ENCODE measurements at places on chromosomes 7 and 10.

DNA sequence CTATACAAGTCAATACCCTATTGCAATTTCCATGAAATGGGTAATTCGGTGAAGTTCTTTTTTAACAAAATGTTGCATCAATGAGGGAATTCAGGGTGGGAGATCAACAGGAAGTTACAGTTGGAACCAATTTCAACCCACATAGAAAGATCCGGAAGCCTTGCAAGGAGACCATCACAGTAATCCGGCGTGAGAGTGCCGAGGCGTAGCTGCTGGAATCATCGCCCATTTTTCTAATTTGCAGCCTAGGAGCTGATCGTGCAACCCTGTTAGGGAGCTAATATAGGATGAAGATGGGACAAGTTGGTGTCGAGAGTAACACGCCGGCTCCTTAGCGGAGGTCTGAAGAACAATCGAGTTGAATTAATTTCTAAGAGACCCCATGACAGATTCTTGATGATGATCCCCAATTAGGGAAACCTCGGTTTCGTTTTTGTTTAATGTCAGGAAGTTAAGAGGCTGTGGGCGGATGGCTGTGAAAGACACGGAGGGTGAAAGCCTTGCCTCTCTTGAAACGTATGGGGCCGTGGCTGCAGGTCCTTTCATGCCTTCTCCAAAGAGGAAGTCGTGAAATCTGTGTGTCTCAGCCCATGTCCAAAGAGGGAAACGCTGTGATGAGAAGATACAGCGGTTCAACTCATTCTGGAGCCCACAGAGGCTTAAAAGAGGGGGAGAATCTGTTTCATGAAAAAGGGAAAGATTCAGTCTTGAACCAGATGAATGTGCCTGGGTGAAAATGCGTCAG lies 51.2 kb upstream of the CARD11 start:
- no peak for DNase-seq

GRCh38 chr7:28054531-28055160 lies 125.9 kb downstream of the JAZF1 start:
- DNase-seq = no peak

- DNase-seq = peak; percentile 92
These were observed 21.7 kb downstream of the HIBADH start for GRCh38 chr7:27640884-27641574.

- no peak for DNase-seq
These were observed 16.5 kb downstream of the SPAM1 start for GRCh38 chr7:123941391-123942180.

DNA sequence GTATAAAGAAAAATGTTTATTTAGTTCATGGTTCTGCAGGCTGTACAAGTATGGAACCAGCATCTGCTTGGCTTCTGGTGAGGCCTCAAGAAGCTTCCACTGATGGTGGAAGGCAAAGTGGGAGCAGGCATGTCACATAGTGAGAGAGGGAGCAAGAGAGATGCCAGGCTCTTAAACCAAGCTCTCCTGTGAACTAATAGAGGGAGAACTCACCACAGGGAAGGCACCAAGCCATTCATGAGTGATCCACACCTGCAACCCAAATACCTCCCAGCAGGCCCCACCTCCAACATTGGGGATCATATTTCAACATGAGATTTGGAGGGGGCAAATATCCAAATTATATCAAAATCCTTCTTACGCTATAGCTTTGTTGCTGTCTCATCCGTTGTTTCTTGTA lies 113.1 kb downstream of the CPED1 start:
- no peak for DNase-seq

- no peak for DNase-seq
These were observed 113.0 kb upstream of the ANLN start for GRCh38 chr7:36276428-36277248.

GRCh38 chr7:2478399-2478785 lies 2.2 kb upstream of the GRIFIN start:
- no peak for DNase-seq

GRCh38 chr7:105773030-105773460 lies 103.4 kb downstream of the ATXN7L1 start:
- no peak for DNase-seq

DNA sequence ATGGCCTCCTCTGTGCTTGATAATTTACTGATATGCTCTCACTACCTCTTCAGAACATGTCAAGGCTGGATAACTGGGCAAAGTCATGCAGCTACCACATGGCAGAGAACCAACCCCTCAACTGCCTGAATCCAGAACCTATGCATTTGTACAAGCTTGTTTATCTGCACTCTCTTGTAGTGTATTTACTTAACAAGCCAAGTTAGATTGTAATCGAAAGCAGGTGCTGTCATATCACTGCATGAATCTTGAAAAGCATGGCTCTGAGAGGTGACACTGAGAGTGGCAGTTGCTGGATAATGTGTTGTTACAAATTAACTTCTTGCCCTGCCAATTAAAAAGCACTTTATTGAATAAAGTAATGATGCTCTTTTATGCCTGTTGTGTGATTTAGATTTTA lies 588.6 kb downstream of the NRG3 start:
- no peak for DNase-seq

DNA sequence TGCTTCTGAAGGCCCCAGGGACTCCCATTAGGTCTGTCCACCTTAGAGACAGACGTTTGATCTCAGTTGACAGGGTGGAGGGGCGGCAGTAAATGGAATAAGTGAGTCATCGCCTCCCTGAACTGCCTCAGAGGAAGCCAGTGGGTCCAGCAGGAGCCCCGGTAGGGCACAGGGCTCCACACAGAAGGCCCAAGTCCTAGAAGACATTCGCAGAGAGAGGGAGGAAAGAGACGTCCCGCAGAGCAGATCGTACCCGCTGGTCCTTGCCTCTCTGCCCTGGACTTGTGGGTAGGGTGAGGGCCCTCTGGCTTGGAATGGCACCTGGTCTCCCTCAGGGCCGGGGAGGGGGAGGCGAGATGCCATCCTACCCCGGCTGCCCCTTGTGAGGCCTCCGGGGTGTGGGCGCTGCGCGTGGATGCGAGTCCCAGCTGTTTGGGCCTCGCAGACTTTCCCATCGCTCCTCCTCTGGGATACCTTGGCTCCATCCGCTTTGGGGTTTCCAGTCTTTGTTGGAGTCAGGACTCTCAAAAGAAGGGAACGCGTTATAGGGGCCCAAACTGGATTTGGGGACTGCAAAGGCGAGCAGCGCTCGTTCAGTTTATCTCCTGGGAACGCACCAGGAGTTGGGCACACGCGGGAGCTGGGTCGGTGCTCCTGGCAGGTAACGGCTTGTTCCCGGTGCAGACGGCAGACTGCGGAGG lies 5.1 kb downstream of the TLX1 start:
- no peak for DNase-seq

GRCh38 chr7:77982926-77983550 lies 184.5 kb downstream of the PHTF2 start:
- peak; percentile 26 for DNase-seq

GRCh38 chr10:28681291-28681763 lies 4.0 kb downstream of the BAMBI start:
- DNase-seq = peak; percentile 11

DNA sequence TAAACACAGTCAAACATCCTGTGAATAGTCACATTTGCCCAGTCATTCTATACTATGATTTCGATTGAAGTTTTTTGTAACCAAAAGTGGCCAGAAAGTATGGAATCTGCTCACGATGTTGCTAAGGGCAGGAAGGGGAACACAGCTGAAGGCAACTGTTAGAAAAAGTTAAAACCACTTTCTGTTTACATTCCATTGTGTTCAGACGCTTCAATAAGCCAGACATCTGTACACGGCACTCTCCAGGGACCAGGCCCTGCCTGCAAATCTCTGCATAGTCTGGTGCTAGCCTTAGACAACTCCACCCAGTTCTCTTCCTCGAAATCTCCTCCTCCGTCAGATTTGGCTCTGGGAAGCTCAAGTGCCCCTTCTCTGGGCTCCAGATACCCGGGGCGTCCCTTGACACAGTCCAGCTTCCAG lies 17.1 kb upstream of the TMEM120A start:
- DNase-seq = peak; percentile 24

- DNase-seq = no peak
These were observed 183.9 kb downstream of the AVL9 start for GRCh38 chr7:32679192-32679591.

- DNase-seq = no peak
These were observed 97.0 kb downstream of the CTBP2 start for GRCh38 chr10:125063256-125063925.

- DNase-seq = no peak
These were observed 230.5 kb upstream of the ZNF32 start for GRCh38 chr10:43879162-43879561.

- DNase-seq = no peak
These were observed 101.5 kb downstream of the FOXL3 start for GRCh38 chr7:391411-391951.

DNA sequence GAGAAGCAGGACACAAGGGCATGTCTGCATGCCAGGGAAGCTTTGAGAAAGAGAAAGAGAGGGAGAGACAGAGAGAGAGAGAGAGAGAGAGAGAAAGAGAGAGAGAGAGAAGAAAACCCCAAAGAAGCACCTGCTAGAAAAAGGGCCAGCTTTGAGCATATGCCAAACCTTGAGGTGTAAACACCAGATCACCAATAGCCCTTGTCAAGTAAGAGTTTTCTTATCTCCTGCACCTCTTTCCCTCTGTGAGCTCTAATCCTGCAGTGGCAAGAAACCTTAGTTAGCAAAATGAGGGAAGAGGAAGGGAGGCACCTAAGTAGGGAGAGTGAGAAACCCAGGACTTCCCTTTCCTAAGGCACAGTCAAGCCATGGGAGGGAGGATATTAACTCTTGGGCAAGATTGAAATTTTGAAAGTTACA lies 11.3 kb upstream of the TRDMT1 start:
- no peak for DNase-seq

- DNase-seq = peak; percentile 4
These were observed 113.5 kb downstream of the SORBS1 start for GRCh38 chr10:95447685-95448084.

DNA sequence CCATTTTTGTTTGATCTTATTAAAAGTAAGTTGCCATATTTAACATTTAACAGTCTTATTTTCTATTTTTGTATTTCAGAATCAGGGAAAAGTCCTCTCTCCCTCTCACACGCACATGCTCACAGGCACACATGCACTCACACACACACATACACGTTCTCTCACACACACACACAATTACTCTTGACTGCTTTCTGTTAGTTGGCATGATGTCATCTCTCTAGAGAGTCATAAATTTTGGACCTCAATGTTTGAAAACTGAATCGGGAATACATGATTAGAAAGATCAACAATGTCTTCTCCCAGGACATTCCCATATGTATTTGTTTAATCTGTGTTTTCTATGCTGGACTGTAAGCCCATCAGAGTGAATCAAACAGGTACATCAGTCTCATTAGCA lies 165.7 kb upstream of the AHR start:
- no peak for DNase-seq

GRCh38 chr10:30719832-30720231 lies 90.3 kb upstream of the LYZL2 start:
- no peak for DNase-seq

- DNase-seq = no peak
These were observed 30.8 kb upstream of the PSAP start for GRCh38 chr10:71881647-71882355.

GRCh38 chr7:90825779-90826178 lies 229.7 kb downstream of the CDK14 start:
- peak; percentile 75 for DNase-seq

GRCh38 chr7:50731703-50732582 lies 50.8 kb downstream of the GRB10 start:
- DNase-seq = no peak

DNA sequence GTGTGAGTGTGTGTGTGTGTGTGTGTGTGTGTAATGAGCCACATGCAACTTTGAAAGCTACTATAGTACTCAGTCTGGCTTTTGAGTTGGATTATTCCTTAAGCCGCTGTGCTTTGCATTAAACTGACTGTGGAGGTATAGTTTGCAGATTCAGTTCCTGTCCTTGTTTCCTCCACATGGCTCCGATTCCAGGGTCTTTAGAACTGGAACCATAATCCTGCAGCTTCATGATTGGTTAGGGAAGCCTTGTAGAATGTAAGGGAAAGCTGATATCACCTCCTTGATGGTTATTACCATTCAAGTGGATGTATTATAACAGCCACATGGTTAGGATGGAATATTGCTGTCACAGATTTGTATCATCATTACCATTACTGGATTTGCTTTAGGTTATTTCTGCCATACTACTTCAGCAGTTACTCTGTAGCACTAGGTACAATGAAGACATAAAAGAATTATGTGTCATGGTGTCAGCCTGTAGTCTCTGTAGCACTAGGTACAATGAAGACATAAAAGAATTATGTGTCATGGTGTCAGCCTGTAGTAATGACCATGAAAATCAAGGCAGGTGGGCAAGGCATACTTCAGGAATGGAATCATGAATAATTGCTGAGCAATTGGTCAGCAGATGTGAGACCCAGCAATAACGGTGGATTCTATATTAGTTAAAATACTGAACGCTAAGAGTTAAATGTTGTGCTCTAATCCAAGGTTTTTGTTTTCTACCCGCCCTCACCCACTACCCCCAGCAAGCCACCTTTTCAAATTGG lies 275.1 kb upstream of the FZD1 start:
- DNase-seq = no peak

DNA sequence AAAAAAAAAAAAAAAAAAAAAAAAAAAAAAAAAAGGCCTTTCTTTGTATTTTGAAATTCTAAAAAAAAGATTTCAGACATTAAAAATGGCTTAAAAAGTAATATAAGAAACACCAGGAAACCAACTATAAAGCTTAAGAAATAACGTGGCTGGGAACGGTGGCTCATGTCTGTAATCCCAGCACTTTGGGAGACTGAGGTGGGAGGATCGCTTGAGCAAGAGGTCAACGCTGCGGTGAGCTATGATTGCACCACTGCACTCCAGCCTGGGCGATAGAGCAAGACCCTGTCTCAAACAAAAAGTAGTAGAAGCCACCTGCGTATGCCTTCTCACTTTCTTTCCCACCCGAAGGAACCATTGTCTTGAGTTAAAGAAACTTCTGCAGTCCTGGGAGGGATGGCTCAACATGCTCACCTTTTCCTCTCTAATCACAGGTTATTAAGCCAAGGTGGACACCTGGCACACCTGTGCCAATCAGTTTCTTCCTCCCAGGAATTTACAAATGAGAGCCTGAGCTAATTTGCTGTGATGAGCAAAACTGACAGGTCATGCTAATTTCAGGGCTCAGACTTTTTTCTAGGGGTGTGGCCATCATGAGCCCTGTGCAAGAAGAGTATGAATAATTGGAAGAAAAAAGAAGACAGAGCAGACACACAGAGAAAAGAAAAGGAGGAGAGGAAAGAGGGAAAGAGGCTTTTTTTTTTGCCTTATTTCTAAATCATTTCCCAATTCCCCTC lies 72.0 kb upstream of the PARD3 start:
- DNase-seq = no peak

Measured in EL (cell line).